ENCODE measurements at places on chromosomes 1 and 21.

GRCh38 chr1:156538711-156539440 lies 33.5 kb downstream of the IQGAP3 start:
- DNase-seq = no peak

DNA sequence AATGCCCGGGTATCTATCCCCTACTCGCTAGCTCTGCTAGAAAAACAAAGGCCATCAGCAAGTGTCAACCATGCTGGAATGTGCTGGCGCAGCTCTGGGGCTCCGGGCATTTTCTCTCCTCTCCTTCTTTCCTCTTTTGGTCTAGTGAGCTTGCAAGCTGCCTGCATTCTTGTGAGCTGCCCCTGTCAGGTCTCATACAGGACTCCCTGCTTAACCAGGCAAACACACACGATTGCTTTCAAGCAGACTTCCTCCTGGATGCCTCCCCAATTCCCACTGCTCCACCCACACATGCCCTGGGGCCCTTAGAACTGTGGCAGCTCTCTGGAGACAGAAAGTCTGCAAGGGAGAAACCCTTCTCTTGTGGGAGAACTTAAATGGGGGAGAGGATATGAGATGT lies 35.7 kb upstream of the SUCO start:
- no peak for DNase-seq

GRCh38 chr1:3375245-3375644 lies 79.2 kb upstream of the ARHGEF16 start:
- no peak for DNase-seq

- DNase-seq = no peak
Measured at GRCh38 chr1:156766298-156767100, 836 bp upstream of the PRCC start.

DNA sequence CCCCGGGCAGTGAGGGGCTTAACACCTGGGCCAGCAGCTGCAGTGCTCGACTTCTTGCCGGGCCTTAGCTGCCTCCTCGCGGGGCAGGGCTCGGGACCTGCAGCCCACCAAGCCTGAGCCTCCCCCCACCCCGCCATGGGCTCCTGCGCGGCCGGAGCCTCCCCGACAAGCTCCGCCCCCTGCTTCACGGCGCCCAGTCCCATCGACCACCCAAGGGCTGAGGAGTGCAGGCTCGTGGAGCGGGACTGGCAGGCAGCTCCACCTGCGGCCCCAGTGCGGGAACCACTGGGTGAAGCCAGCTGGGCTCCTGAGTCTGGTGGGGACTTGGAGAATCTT lies 67.8 kb upstream of the NR5A2 start:
- no peak for DNase-seq

Measured in activated T-cell treated with anti-CD3 and anti-CD28 coated beads for 4 hours (primary cell).